ENCODE measurements at places on chromosomes 6 and 20.
A peak's percentile ranks its signal among the peaks of the same experiment; 100 is the strongest.

- no peak for DNase-seq
These were observed 32.6 kb downstream of the SF3B5 start for GRCh38 chr6:144062786-144063185.

- peak; percentile 61 for DNase-seq
These were observed 21.6 kb downstream of the TFAP2B start for GRCh38 chr6:50840112-50840810.

DNA sequence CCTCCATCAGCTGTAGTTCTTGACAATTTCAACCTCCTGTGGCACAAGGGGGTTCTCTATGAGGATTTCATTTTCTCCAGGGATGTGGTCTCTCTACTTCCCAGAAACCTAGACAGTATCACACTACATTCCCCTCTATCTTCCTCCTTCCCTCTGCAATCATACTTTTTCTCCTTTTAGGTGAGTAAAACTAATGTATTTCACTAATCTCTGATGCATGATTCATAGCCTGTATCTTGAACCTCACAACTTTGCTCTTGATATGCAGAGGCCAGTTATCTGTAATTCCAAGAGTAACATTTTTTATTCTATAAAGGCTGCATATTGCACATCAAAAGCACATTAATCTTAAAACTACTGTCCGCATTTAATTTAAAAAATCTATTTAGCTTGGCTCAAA lies 449.6 kb downstream of the RFPL4B start:
- no peak for DNase-seq

DNA sequence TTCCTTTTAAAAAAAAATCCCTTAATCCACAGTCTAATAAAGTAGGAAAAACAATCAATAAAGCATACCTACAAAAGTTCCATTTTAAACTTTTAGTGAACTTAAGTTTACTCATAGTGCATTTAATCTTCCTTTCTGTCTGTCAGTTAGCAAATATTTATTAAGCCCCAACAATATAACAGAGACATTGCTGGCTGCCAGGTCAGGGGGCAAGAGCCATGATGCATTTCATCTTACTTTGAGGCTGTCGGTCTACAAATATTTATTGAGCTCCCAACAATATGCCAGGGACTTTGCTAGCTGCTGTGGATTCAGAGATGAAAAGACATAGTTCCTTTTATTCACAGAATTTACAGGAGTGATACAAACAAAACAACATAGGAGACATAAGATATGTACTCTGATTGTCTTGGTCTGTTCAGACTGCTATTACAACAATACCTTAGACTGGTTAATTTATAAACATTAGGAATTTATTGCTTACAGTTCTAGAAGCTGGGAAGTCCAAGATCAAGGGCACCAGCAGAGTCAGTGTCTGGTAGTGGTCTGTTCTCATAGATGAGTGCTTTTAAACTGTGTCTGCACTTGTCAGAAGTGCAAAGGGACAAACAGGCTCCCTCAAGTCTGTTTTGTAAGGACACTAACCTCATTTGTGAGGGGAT lies 118.6 kb downstream of the PLCB1 start:
- no peak for DNase-seq

DNA sequence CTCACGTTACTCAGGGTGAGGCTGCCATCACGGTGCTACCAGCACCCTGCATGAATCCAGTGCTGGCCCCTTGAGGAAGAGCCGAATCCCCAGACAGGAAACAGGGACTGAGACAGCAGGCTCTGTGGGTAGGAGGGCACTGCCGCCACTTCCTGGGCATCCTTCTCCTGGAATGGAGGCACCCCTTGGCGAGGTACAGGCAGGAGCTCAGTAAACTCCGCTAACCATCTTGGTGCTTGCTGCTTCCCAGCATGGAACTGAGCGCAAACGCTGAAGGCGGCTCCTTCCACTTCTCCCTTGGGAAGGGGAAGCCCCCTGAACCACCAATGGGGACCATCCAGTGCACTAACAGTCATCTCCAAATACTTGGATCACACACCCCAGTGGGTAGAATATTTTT lies 13.5 kb upstream of the CCDC167 start:
- no peak for DNase-seq

DNA sequence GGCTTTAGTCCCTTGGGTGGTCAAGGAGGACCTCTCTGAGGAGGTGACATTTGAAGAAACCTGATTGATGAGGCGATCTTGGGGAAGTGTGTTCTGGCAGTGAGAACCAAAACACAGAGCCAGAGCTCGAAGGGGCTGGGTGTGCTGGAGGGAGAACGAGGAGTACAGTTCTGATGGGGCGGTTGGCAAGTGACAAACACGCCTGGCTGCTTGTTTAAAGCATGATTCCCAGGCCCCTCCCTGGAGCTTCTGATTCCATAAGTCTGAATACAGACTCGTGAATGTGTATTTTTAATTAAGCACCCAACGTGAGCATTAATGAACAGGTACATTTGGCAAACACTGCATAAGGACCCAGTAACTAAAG lies 886 bp upstream of the NFATC2 start:
- DNase-seq: no peak
